ENCODE measurements at places on chromosomes 12 and 14.

DNA sequence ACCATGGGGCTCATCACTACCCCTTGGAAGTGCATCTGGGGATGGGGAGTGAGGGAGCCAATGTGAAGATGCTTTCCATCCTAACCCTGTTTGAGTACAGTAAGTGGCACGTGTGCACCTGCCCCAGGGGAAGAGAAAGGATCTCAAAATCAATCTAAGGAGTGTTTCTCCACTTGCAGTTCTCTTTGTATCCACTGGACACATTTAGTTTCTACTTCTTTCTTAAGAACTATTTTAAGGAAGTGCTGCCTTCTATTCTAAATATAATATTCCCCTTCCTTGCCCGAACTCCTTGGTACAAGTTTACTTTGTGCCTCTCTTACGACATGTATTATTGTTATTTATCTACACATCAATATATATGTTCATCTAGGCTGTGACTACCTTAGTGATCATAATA lies 73.8 kb downstream of the TTC6 start:
- no peak for DNase-seq

GRCh38 chr12:49358483-49359141 lies 8.7 kb upstream of the SPATS2 start:
- peak; percentile 70 for DNase-seq

GRCh38 chr12:124392667-124393413 lies 97.9 kb downstream of the RFLNA start:
- no peak for DNase-seq

DNA sequence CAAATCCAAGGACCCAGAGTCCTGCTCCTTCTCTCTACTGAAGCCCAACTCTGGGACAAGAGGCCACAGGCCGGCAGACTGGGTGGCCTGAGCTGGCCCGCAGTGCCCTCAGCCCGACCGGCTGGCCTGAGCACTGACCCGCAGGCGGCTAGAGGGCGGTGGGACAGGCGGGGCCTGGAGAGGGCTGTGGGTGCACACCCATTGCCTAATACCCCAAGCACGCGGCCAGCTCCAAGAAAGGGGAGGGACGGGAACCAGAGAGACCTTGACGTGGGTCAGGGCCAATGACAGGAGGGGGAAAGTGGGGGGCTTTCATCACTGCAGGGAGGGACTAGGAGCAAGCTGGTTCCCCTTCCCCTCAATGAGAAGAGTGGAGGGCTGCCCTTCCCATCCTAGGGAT lies 2.0 kb upstream of the WNT10B start:
- no peak for DNase-seq
